ENCODE measurements at places on chromosomes 3 and 15. TPM values are rescaled to one million over a fixed set of nuclear protein-coding genes. Genes with fewer than 3 reads are reported as not detected.
A peak's percentile ranks its signal among the peaks of the same experiment; 100 is the strongest.

DNA sequence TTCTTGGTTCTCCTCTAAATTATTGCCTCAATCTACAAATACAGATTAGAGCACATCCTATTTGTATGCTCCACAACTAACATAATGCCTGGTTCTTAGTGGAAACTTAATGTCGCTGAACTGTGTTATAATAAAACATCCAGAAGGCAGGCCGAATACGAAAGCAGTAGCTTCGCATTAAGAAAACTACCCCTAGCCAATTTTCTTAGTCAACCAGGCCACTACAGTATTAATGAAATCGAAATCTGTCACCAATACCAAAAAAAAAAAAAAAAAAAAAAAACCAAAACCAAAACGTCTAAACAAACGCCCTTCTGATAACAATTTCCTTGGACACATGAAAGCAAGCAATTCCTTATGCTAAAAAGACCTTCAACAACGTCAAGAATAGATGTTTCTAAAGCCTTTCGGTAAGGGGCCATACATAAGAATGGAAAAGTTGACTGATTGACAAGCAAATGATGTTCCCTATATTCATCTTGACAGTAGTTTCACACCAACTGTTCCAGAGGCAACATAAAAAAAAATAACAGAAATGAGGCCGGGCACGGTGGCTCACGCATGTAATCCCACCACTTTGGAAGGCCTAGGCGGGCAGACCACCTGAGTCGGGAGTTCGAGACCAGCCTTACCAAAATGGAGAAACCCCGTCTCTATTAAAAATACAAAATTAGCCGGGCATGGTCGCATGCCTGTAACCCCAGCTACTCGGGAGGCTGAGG is 1.3 kb downstream of the DENND6A start:
- peak overlapping the region; percentile 87 for H3K4me3 ChIP-seq
- peak overlapping the region; percentile 95 for H3K27ac ChIP-seq
- DNase-seq = no peak
- H3K36me3 ChIP-seq = no peaks in the 10 kb centered on the region

Gene MYO1E
- 20.0 TPM for total RNA-seq

DNA sequence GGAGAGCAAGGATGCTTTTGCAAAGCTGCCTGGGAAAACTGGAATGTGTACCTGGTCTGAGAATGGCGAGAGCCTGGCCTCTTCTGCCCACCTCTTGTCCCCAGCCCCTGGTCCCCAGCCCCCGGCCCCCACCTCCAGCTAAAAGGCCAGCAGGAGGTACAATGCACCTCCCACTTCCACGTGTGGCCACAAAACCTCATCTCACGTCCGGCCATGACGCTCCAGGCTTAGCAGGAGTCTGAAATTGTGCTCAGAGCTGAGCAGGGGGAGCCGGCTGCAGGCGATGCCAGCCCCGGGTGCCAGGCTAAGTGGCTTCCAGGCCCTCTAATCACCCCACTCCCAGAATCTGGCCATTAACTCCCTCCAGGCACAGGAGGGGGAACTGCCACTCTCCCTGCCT is 83.1 kb upstream of the PRR20G start:
- no peak overlapping the region for H3K27ac ChIP-seq
- no peaks in the 10 kb centered on the region for H3K4me1 ChIP-seq
- no peaks in the 10 kb centered on the region for H3K36me3 ChIP-seq
- no peak overlapping the region for H3K4me3 ChIP-seq
- H3K27me3 ChIP-seq = peaks cover 16% of the 10 kb centered on the region

DNA sequence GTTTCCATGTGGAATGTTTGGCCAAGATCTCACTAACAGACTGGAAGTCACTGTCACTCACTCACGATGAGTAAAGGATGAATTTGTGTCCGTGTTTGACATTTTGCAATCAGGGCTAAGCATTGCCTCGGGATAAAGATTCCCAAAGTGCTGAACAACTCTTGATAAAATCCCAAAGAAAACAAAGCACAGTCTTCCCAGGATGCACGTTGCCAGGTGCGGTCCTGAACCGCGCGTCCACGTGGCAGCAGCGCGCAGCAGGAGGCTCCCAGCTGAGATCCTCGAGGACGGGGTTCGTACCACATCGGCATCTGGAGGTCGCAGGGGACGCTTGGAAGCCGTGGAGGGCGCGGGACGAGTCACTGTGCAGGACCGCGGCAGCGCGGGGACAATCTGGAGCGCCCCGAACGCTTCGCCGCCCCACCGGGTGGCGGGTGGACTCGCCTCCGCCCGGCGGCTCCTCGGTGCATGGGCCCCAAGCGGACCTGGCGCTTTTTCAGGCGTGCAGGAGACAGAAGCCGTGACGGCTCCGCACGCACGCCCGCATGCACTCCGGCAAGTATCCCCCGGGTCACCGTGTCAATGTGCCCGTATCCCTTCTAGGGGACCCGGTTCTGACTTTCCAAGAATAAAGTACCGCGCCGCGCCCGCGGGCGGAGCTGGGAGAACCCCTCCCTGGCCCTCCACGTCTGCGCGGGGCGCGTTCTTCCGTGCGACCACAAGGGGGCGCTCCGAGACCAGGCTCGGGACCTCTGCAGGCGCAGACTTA is 17.7 kb downstream of the CPN2 start:
- peak overlapping the region; percentile 51 for H3K4me3 ChIP-seq
- no peaks in the 10 kb centered on the region for H3K36me3 ChIP-seq
- H3K27ac ChIP-seq = no peak overlapping the region
- peaks cover 33% of the 10 kb centered on the region for H3K27me3 ChIP-seq
- DNase-seq = peak; percentile 90

Gene CAV3
- not detected for total RNA-seq

DNA sequence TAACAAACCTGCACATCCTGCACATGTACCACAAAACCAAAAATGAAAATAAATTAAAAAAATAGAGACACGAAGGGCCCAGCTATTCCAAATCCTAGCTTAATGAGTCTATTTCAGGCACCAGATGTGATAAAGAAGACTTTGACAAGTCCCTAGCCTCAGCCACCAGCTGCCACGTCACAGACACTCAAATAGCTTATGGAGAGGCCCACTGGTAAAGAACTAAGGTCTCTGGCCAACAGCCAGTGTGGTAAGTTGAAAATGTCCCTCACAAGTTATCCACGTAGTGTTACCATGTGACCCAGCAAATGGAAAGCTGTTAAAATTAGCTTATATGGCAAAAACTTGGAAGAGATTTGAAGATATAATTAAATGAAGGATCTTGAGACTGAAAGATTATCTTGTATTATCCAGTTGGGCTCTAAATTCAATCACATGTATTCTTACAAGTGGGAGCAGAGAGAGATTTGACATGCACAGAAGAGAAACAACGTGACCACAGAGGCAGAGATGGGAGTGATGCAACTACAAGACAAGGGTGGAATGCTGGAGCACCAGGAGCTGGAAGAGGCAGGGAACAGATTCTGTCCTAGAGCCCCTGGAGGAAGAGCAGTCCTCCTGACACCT is 10.9 kb downstream of the ACSBG1 start:
- peaks cover 13% of the 10 kb centered on the region for H3K27me3 ChIP-seq
- DNase-seq = no peak
- no peak overlapping the region for H3K27ac ChIP-seq
- H3K4me3 ChIP-seq = no peak overlapping the region

GRCh38 chr15:74837482-74838136 is 5.3 kb downstream of the ULK3 start:
- H3K27ac ChIP-seq = no peak overlapping the region
- no peaks in the 10 kb centered on the region for H3K27me3 ChIP-seq
- H3K4me3 ChIP-seq = no peak overlapping the region

- peaks cover 39% of the 10 kb centered on the region for H3K27me3 ChIP-seq
- no peaks in the 10 kb centered on the region for H3K36me3 ChIP-seq
- H3K27ac ChIP-seq = peak overlapping the region; percentile 35
- peaks cover 18% of the 10 kb centered on the region for H3K4me1 ChIP-seq
These were observed 192.2 kb upstream of the THRB start for GRCh38 chr3:24686808-24687207.

Gene UNC13C
- total RNA-seq = not detected

DNA sequence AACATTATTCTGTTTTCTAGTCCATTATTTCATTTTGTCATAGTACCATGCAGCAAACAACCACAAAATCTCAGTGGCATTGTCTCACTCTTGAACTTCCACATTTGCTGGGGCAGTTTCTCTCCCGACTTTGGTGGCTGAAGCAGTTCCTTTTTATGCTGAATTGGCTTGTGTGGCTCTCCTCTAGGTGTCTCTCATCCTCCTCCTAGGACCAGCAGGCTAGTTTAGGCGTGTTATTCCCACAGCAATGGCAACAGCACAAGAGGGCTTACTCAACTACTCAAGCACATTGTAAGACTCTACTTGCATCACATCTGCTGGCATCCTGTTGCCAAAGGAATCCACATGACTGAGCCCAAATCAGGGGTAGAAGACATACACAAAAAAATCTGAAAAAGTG is 201.8 kb upstream of the KCNH8 start:
- no peak overlapping the region for H3K4me3 ChIP-seq
- H3K36me3 ChIP-seq = no peaks in the 10 kb centered on the region
- H3K27me3 ChIP-seq = peaks cover 18% of the 10 kb centered on the region
- DNase-seq = no peak

DNA sequence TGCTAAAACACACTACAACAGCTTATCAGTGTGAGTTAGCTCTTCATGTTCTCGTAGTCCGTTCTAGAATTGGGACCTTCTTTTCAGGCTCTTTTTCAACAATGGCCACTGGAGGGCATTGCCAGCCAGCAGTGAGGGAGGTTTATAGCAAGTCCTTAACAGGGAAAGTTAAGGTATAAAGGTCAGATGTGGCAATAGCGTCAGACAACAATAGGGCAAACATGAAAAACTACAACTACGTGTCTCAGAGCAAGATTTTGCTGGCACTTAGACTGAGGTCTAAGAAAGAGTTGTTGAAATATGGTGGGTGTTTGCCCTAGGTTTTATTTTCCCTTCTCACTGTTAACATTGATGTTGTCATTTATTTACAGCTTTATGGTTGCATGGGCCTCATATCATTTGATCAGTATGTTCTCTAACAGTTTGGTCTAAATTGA is 161.4 kb downstream of the GMNC start:
- H3K4me1 ChIP-seq = no peaks in the 10 kb centered on the region
- H3K4me3 ChIP-seq = no peak overlapping the region
- no peaks in the 10 kb centered on the region for H3K36me3 ChIP-seq

DNA sequence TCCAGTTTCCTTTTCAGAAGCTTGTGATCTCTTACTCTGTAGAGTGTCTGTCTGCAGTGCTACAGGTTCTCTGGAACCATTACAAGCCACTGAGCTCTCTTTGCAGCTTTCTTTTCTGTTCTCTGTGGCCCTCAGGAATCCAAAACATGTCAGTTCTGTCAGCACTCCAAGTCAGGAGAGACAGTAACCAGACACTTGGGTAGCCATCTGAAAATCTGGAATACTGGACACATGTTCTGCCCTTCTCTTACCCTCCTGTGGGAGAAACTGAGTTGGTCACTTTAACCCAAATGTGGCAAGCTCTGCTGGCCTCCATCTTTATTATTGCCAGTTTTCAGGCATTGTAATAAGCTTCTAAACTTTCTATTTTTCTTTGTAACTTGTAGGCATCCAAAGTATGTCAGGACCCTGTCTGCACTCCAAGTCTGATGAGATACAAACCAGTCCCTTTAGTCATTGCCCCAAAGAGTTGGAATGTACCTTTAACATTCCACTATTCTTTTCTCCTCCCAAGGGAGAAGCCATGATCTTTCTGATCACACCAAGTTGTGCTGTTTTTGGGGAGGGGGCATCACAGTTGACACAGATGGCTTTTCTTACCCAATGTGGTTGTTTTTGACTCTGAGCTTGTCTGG is 183.7 kb downstream of the DPH6 start:
- H3K27ac ChIP-seq = no peak overlapping the region
- H3K4me1 ChIP-seq = no peaks in the 10 kb centered on the region
- peaks cover 36% of the 10 kb centered on the region for H3K36me3 ChIP-seq
- H3K4me3 ChIP-seq = no peak overlapping the region
- H3K27me3 ChIP-seq = no peaks in the 10 kb centered on the region

GRCh38 chr3:152443212-152444023 is 174.7 kb downstream of the MBNL1 start:
- H3K36me3 ChIP-seq = peaks cover 23% of the 10 kb centered on the region
- DNase-seq = no peak
- peaks cover 67% of the 10 kb centered on the region for H3K4me1 ChIP-seq
- peak overlapping the region; percentile 80 for H3K27ac ChIP-seq
- H3K27me3 ChIP-seq = no peaks in the 10 kb centered on the region

GRCh38 chr3:44000586-44000985 is 241.1 kb upstream of the TOPAZ1 start:
- peaks cover 6% of the 10 kb centered on the region for H3K4me1 ChIP-seq
- no peak overlapping the region for H3K4me3 ChIP-seq
- H3K27ac ChIP-seq = no peak overlapping the region
- H3K36me3 ChIP-seq = no peaks in the 10 kb centered on the region

Gene IL5RA
- total RNA-seq = not detected

- H3K36me3 ChIP-seq = no peaks in the 10 kb centered on the region
- no peak for DNase-seq
- H3K4me3 ChIP-seq = no peak overlapping the region
- no peaks in the 10 kb centered on the region for H3K27me3 ChIP-seq
- peaks cover 12% of the 10 kb centered on the region for H3K4me1 ChIP-seq
These were observed 69.6 kb downstream of the LMCD1 start for GRCh38 chr3:8571256-8571655.

Gene KBTBD12
- not detected for total RNA-seq

DNA sequence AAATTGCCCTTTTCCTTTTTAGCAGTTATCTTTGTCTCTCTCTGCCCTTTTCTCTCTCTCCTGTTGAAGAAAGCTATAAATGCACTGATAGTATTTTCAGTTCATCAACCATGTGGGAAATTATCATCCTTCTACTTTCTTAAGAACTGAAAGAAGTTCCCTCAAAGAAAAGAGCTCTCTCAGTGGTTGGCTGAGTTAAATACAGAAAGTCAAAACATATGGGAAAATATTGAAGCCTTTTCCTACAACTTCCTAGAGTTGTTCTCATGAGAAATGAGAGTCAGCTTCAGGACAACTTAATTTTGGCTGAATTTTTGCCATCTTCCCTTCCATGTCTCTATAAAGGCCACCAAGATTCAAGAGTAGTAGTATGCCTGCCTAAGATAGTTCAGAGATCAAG is 96.7 kb downstream of the NFKBIZ start:
- H3K4me3 ChIP-seq = no peak overlapping the region
- no peaks in the 10 kb centered on the region for H3K36me3 ChIP-seq
- DNase-seq = no peak
- no peaks in the 10 kb centered on the region for H3K27me3 ChIP-seq
- H3K4me1 ChIP-seq = peaks cover 17% of the 10 kb centered on the region

Gene WDR72
- total RNA-seq = not detected

- no peaks in the 10 kb centered on the region for H3K4me1 ChIP-seq
- H3K36me3 ChIP-seq = no peaks in the 10 kb centered on the region
- no peak for DNase-seq
- H3K4me3 ChIP-seq = no peak overlapping the region
- no peak overlapping the region for H3K27ac ChIP-seq
These were observed 48.9 kb upstream of the STRIT1 start for GRCh38 chr3:155342344-155342743.

Gene FBLN2
- not detected for total RNA-seq

Gene ANKUB1
- not detected for total RNA-seq

Gene SCAANT1
- total RNA-seq = not detected

GRCh38 chr3:79113876-79114275 is 653.9 kb downstream of the ROBO1 start:
- no peak for DNase-seq
- no peak overlapping the region for H3K4me3 ChIP-seq
- H3K36me3 ChIP-seq = peaks cover 9% of the 10 kb centered on the region
- H3K27ac ChIP-seq = no peak overlapping the region
- H3K4me1 ChIP-seq = no peaks in the 10 kb centered on the region
- no peaks in the 10 kb centered on the region for H3K27me3 ChIP-seq

All from natural killer cell treated with Interleukin-12 subunit alpha and Interleukin-12 subunit beta and Interleukin-15 and Interleukin-18, amount 100 ng/mL, for 72 hours (primary cell).